ENCODE measurements at places on chromosomes 2 and 18.

DNA sequence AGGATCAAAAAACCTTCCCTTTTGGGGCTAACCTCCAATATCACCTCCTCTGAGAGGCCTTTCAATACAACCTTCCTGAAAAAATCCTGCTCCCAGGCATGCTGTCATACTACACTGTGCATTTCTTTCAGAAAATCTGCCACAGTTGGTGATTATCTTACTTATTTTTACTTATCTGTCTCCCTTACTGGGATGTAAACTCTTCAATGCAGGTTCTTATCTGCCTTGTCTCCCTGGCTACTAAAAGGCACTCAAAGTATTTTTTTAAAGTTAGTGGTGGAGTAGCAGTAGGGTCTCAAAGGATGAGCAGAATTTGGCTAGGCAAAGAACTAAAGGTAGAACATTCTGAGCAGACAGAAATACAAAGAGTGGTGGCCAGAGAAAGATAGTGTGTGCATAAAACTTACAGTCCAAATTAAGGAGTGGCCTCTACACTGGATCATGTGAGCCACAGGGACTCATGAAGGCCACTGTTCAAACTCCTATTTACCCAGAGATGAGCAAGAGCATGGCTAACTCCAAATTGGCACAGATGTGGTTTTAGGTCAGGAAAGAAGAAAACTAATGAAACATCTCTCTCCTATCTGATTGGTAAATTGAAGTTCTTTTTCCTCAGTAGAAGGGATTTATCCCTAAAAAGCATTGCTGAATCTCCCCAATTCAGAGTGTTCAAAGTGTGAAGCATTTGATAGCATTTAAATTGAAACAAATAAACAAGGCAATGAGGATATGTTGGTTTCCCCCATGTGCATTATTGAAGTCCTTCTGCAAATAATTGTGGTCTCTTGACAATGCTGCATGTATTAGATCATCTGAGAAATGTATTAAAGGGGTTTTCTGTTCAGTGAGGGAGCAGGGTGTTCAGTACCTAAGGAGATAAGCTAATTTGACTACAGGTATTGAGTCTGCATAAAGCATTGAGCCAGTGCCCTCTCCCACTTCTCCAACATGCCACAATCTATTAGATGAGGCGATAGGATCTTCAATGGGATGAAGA is 285.5 kb downstream of the MREG start:
- no peak for DNase-seq

DNA sequence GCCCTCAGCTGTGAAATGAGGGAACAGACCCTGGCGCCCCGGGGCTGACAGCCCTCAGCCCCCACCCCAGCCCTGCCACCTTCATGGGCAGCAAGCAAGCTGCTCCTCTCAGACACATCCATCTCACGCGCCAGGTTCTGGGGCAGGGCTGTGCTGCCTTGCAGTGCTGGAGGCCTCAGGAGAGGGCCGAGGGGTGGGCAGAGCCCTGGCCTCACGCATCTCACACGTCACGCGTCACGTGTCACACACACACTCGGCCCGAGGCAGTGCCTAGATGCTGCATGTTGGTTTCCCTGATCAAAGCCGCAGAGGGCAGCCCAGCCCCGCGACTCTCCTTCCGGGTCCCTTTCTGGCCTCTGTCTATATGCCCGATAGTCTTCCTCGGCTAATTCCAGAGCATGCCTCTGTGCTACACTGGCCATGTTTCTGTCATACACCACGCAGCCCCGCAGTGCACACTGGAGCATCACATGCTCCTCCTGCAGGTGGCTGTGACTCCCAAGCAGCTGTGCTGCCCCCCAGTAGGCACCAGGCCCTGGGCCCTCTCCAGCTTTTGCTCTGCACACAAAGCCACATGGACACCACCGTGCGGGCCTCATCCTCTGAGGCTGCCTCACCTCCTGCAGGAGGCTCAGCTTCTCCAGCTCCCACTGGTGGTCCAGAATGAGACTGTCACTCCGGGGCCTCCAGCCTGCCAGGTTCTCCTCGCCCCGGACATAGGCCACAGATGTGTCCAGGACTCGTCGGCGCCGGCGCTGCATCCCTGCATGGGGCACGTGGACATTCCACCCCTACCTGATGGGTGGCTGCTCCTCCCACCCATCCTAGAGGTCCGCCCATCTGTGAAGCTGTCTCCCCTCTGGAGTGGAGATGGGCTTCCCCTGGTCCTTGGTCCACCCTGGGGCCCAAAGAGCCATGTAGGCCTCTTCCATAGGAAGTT is 31.4 kb downstream of the AQP12A start:
- no peak for DNase-seq

- DNase-seq: no peak
Measured at GRCh38 chr18:50457639-50458038, 82.8 kb downstream of the SKA1 start.

DNA sequence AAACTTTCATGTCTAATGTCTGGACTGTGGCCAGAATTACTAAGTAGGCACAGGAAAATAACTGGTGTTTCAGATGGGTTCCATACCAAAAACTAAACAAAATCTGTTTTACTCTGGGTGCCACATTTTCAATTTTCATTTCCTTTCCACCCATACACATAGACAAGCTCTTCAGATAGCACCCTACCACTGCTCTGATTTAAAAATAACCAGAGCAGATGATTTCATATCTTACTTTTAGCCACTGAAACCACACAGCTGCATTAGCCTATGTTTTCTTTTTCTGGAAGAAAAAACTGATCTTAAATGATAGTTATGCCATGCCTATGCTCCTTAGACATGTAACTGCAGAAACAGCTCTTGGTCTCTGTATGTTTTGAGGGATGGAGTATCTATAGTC is 647.6 kb downstream of the CPS1 start:
- no peak for DNase-seq

DNA sequence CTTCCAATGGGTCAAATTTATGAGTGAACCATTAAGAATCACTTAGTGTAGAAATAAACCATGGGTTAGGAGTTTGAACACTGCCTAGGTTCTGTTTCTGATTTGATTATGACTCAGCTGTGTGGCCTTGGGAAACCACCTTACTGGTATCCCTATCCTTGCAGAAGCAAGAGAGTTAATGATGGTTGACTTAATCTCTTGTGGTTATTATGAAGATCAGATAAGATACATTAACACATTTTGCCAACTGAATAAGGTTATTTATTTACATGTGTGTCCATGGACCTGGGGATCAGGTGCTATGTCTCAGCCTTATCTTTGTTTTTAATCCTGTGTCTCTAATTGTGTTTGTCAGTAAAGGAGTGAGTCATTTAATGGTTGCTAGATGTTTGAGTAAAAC is 5.4 kb upstream of the KCNJ13 start:
- DNase-seq: no peak

DNA sequence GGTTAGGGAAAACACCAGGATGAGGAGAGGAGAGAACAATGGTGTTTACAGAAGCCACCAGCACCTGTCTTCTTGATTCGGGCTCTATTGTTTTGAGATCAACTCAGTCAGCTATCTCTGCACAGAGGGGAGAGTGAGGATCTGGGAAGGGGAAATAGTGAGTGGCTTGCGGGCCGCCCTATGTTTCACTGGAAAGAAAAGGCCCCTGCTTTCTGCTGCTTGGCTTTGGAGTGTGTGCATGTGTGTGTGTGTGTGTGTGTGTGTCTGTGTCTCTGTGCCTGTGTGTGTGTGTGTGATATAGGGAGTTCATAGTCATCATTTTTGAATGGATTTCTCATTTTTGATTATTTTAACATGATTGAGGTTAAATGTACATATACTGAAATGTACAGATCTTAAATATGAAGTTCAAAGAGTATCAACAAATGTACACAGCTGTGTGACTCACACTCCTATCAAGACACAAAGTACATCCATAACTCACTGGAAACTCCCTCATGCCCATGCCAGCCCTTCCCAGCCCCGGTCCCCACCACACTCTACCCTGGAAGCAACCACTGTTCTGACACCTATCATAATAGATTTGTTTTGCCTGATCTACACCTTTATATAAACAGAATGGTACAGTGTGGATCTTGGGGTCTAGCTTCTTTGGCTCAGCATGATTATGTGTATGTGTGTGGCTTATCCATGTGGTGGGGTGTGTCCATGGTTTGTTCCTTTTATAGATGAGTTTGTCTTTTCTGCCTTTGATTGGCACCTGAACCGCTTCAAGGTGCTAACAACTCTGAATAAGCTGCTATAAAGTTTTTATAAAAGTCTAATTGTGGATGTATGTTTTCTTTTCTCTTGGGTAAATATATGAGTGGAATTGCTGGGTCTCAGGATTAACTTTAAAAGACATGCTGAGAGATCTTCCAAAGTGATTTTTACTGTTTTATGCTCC is 258.3 kb downstream of the SETBP1 start:
- DNase-seq: no peak

DNA sequence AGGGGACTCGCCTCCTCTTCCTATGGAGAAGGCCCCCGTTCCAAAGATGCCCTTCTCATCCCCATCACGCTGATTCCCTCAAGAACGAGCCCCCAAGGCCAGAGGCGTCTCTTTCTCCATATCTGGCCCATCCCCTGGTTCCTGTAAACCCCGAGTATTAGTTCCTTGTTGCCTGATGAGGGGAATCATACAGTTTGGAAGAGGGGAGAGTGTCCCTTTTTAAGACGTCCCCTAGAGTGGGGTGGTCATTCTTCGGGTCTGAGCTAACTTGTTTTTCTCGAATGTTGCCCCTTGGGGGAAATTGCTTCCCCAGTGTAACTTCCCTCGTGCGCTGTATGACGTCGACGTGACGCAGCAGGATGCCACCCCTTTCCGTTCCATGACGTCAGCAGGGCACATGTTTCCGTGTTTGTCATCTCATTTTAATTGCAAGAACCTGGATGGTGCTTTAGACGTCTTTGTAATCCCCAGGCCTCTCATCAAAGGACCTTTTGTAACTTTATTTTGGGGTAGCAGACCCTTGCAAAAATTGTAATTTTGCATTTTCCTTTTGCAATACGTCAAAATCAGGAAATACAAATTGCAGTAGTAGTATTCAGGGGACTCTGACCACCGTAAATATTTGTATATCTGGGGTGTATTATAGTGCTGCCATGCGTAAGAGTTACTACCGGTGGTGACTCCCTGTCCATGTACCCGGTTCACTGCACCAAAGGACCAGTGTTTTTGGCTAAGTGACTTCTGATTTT is 569 bp downstream of the BABAM2 start:
- peak; percentile 55 for DNase-seq

DNA sequence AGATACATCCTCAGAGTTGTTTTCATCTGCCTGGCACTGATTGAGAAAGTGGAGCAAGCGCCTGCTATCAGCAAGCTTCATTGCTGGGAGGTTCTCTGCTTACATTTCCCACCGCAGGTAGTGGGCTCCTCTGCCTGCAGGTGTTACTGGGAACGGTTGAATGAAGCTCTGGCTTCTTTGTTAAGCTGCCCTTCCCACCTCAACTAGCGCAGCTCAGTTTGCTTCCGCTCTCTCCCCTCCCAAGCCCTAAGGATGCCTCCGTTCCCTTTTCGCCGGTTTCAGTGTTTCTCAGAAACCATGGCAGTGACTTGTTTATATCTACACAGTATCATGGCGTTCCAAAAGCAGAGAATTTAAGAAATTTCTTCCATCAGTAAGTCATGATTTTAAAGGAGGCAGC is 72.2 kb upstream of the B3GNT7 start:
- DNase-seq: no peak

- no peak for DNase-seq
Measured at GRCh38 chr18:76847916-76848315, 25.6 kb downstream of the ZNF236 start.

DNA sequence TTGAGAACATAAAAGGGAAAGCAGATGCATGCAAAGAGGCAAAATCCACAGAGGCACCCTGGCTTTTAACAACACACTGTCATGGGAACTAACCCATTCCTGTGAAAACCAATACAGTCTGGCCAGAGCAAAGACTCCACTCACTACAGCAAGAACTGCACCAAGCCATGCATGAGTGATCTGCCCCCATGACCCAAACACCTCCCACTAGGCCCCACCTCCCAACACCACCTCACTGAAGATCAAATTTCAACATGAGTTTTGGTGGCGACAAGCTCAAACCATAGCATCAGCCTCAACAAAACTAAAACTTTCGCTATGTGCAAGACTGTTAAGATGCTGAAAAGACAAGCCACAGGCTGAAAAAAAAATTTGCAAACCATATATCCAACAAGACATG is 162.8 kb downstream of the SMAD2 start:
- DNase-seq: no peak

DNA sequence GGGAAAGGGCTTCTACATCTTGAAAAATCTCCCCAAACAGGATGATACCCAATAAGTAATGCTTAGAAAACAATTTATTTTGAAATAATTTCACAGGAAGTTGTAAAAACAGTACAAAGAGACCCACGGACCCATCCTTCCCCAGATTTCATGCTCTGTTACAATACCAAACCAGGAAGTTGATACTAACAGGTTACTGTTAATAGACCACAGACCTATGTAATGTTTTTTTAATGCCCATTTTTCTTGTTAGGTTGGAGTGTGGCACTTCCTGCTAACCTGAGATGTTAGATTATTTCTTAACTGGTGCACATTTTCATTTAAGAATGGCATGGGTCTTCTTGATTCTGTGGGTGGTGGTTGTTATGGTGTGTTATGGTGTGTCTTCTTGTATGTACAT is 21.4 kb upstream of the MGAT5 start:
- DNase-seq: peak; percentile 58

GRCh38 chr2:159773886-159774285 is 24.1 kb downstream of the CD302 start:
- DNase-seq: no peak

DNA sequence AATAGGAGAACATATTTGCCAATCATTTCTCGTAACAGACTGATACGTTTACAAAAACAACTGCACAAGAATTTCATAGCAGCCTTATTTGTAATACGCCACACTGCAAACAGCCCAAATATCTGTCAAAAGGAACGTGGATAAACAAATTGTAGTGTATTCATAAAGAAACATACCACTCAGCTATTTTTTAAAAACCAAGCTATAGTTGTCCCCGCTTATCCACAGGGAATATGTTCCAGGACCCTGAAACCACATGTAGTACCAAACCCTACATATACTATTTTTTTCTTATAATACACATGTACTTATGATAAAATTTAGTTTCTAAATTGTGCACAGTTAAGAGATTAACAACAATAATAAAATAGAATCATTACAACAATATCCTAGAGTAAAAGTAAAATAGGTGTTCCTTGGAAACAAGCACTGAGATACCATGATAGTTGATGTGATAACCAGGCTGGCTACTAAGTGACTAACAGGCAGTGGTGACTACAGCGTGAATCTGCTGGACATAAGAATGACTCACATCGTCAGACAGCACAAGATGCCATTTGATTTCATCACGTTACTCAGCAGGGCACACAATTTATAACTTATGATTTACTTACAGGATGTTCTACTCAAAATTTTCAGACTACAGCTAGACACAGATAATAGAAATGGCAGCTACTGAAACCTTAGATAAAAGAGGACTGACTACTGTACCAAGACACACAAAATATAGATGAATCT is 367.4 kb downstream of the NCKAP5 start:
- DNase-seq: no peak

GRCh38 chr2:6771634-6772611 is 93.8 kb downstream of the CMPK2 start:
- no peak for DNase-seq

All from GF-D8 (cell line).